ENCODE measurements at places on chromosomes 1 and 21. TPM values are rescaled to one million over a fixed set of nuclear protein-coding genes. Genes with fewer than 3 reads are reported as not detected.

The POLR3GL gene
- 40.2 TPM for total RNA-seq

DNA sequence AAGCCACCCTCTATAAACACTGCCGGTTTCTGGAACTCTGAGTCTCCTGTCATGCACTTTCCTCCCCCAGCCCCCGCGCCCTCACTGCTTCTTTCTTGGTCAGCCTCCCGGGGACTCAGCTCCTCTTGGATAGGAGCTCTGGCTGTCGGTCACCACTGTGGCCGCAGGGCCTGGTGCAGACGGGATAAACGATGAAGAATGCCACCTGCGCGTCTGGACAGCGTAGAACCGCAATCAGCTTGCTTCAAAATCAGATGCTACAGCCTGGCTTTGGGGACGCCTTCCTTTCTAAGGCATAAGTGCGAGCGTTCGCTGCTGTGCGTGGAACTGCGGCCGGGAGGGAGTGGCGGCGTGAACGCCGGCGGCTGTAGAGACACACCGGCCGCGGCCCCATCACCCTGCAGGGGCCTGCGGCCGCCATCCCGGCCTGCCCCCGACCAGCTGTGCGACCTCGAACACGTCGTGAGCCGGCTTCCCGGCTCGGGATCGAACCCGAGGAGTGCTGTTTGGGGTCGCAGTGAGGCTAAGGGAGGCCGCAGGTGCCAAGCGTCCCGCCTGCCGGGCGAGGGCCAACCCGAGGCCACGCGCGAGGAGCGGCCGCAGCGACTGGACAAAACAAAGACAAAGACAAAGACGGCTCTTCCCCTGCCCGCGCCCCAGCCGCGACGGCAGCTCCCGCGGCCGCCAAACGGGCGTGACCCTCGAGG is 688 bp downstream of the PTTG1IP start:
- no peaks in the 10 kb centered on the region for H3K36me3 ChIP-seq
- peak overlapping the region; percentile 74 for H3K27ac ChIP-seq
- peaks cover 5% of the 10 kb centered on the region for H3K27me3 ChIP-seq

GRCh38 chr1:216905137-216905536 is 181.9 kb upstream of the ESRRG start:
- no peaks in the 10 kb centered on the region for H3K4me1 ChIP-seq
- no peak for DNase-seq
- H3K27me3 ChIP-seq = no peaks in the 10 kb centered on the region
- no peak overlapping the region for H3K4me3 ChIP-seq

DNA sequence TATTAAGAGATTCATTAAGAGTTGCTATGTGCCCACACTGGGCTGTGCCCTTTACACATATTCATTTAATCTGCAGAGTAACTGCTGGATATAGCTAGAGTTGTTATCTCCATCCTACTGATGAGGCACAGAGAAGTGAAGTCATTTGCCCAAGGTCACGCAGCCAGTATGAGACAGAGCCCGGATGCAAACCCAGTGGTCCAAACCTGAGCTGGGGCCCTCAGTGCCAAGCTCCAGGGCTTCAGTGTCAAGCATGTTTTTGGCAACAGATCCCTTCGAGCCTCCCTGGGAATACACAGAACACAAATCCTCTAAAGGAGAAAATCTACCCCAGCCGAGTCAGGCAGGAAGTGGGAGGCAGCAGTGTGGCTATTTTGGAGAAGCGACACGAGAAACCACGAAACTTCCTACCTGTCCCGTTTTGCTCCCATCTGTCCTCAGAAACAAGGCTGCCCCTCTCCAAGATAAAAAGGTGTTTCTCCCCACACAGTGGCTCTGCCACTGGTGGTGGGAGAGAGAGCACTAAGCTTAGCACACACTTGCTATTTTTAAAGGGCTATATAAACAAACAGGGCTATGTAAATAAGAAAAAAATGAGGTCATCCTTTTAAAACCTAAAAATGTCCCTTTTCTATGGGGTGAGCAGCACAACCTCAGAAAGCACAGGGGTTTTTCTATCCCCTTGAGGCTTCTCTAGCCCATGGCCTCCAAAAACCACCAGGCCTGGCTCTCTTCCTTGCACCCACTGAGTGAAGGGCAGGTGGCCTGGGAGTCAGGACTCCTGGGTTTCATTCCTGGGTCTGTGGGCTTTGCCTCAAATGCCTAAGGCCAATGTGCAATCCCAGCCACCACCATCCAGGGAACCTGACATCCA is 138.6 kb upstream of the EDN2 start:
- no peaks in the 10 kb centered on the region for H3K36me3 ChIP-seq
- DNase-seq = no peak
- H3K4me3 ChIP-seq = no peak overlapping the region

DNA sequence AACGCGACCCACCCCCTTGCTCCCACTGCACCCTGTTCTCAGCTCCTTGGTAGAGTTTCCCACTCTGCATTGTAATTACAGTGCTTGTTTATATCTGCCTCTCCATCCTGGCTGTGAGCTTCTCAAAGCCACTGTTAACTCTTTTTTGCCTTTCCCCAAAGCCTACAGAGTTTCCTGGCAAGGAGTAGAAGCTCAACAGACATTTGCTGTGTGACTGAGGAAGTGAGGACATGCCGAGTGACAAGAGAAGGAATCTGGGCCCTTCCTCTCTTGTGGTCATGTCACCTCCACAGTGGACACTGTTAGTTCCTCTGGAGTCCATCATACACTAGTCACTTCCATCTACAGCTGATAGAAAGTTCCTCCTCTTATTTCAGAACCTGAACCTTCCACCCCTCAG is 6.1 kb upstream of the IGSF8 start:
- DNase-seq = no peak
- no peak overlapping the region for H3K4me3 ChIP-seq
- peaks cover 54% of the 10 kb centered on the region for H3K4me1 ChIP-seq
- no peaks in the 10 kb centered on the region for H3K36me3 ChIP-seq
- no peaks in the 10 kb centered on the region for H3K27me3 ChIP-seq
- peak overlapping the region; percentile 93 for H3K27ac ChIP-seq

The KIAA0040 gene
- total RNA-seq = 2.9 TPM

DNA sequence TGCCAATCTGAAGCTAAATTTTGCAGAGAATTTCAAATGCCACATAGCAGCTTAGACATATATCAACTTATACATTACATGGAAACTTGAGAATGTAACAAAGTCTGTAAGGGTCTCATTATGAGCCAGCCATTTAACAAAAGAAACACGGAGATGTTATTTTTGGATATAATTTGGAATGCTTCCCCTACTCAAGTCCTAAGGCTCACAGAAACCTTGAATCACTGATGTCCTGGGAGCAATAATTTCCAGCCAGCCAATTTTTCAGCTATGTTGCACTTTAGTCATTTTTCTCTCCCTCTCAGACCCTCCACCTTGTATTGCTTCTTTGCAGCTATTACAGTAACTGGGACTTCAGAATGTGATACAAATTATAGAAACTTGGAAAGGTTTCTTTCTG is 56.9 kb downstream of the EIF2B3 start:
- no peaks in the 10 kb centered on the region for H3K27me3 ChIP-seq
- no peak overlapping the region for H3K4me3 ChIP-seq
- peak; percentile 33 for DNase-seq
- H3K4me1 ChIP-seq = no peaks in the 10 kb centered on the region

- H3K36me3 ChIP-seq = no peaks in the 10 kb centered on the region
- DNase-seq = no peak
- H3K4me1 ChIP-seq = peaks cover 24% of the 10 kb centered on the region
- no peak overlapping the region for H3K27ac ChIP-seq
- peaks cover 2% of the 10 kb centered on the region for H3K27me3 ChIP-seq
These were observed 68.0 kb downstream of the TEX35 start for GRCh38 chr1:178580876-178581275.

GRCh38 chr1:169918927-169919326 is 25.2 kb upstream of the SCYL3 start:
- H3K4me1 ChIP-seq = peaks cover 6% of the 10 kb centered on the region
- no peaks in the 10 kb centered on the region for H3K36me3 ChIP-seq
- H3K4me3 ChIP-seq = no peak overlapping the region
- DNase-seq = no peak

- no peak overlapping the region for H3K27ac ChIP-seq
- no peak overlapping the region for H3K4me3 ChIP-seq
- H3K4me1 ChIP-seq = peaks cover 11% of the 10 kb centered on the region
- H3K36me3 ChIP-seq = no peaks in the 10 kb centered on the region
- H3K27me3 ChIP-seq = no peaks in the 10 kb centered on the region
These were observed 121.6 kb downstream of the SIK1 start for GRCh38 chr21:43305336-43305665.

The OLIG2 gene
- 42.2 TPM for total RNA-seq

GRCh38 chr1:30047576-30047975 is 675.8 kb downstream of the MATN1 start:
- no peak for DNase-seq
- peaks cover 4% of the 10 kb centered on the region for H3K4me1 ChIP-seq
- H3K27me3 ChIP-seq = no peaks in the 10 kb centered on the region
- H3K4me3 ChIP-seq = no peak overlapping the region
- no peaks in the 10 kb centered on the region for H3K36me3 ChIP-seq
- H3K27ac ChIP-seq = no peak overlapping the region

All from spinal cord (tissue), 10 donors.